ENCODE measurements at places on chromosomes 7 and 10.
A peak's percentile ranks its signal among the peaks of the same experiment; 100 is the strongest.

- DNase-seq = no peak
Measured at GRCh38 chr7:754531-755412, 27.7 kb upstream of the PRKAR1B start.

GRCh38 chr7:18354108-18355085 lies 141.2 kb upstream of the HDAC9 start:
- DNase-seq = no peak

DNA sequence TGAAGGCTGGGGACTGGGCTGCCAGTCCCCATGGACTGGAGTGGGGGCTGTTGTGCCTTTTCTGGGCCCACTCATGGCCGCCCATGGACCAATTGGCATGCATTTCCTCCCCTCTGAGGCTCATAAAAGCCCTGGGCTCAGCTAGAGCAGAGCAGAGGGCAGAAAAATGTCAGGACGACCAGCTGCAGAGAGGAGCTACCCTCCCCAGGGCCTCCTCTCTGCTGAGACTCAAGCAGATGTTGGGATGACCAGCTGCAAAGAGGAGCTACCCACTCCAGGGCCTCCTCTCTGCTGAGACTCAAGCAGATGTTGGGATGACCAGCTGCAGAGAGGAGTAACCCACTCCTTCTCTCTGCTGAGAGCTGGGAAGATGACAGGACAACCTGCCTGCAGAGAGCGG lies 20.3 kb upstream of the NUB1 start:
- DNase-seq = no peak

DNA sequence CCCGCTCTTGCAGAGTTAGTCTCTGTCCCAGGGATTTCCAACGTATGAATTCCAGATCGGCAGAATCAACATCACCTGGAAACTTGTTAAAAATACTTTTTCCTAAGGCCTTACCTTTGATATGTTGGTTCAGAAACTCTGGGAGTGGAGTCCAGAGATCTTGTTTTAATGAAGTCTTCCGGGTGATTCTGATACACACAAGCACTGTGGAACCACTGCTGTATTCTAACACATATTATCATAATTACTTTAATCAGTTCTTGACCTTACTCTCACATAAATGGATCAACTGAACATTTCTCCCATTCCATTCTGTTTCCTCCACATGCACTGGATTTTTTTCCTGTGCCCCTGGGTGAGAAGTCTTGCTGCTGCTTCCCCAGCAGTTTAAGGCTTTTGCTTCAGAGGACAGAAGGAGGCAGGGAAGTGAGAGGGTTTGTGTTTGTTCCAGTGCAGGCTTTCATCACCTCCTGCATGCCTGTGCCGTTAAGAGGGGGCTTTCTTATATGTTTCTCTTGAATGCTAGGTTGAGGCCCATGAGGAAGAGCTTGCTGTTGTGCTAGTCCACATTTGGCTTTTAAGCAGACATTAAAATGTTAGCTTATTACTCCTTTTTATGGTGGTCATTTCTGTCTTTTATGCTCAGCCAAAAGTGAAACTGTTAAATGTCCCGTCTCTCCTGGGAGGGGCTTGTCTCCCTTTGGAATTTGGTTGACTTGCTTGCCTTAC lies 32.4 kb downstream of the CCSER2 start:
- no peak for DNase-seq

DNA sequence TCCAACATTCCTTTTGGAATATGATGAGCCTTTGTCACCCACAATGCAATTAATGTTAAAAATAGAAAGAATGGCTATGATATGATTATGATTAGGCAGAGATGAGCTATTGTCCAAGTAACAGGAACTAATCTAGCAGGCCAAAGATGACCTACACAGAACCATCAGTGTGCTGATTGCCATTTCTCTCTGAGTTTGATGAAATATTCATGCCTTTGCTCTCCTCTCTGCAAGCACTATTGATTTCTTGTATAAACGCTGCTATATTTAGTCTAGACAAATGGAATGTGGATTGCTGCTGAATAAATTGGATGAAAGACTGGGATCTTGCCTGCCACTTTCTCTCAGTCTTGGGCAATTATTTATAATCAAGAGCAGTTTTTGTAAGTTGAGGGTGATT lies 85.4 kb downstream of the HDAC9 start:
- no peak for DNase-seq

- DNase-seq = peak; percentile 47
Measured at GRCh38 chr7:31443457-31443856, 70.4 kb upstream of the ITPRID1 start.

DNA sequence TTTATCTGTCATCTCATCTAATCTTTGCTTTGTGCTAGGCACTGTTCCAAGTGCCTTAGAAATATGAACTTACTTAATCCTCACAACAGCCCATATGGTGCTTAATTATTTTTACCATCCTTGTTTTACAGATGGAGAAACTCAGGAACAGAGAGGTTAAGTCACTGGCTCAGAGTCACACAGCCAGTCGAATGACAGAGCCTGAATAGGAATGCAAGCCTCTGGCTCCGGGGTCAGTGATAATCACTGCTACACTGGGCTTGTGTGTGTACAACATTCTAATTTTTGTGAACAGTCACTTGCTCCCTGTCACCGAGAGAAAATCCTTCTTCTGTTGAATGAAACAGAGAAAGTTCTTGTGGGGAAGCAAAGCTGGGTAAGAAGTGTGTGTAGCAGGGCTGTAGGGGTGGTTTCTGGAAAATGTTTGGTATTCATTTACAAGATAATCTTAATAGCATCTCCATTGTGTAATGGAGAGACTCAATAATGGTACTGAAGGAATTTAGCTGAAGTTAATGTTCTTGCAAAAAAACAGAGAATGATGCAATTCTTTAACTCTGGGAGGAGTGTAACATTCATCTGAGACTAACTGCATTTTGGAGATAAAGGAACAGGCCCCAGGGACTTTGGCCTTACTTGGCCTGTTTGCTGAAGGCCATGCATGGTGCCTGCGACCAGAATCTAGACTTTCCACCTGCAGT lies 290.6 kb downstream of the FRMD4A start:
- no peak for DNase-seq

DNA sequence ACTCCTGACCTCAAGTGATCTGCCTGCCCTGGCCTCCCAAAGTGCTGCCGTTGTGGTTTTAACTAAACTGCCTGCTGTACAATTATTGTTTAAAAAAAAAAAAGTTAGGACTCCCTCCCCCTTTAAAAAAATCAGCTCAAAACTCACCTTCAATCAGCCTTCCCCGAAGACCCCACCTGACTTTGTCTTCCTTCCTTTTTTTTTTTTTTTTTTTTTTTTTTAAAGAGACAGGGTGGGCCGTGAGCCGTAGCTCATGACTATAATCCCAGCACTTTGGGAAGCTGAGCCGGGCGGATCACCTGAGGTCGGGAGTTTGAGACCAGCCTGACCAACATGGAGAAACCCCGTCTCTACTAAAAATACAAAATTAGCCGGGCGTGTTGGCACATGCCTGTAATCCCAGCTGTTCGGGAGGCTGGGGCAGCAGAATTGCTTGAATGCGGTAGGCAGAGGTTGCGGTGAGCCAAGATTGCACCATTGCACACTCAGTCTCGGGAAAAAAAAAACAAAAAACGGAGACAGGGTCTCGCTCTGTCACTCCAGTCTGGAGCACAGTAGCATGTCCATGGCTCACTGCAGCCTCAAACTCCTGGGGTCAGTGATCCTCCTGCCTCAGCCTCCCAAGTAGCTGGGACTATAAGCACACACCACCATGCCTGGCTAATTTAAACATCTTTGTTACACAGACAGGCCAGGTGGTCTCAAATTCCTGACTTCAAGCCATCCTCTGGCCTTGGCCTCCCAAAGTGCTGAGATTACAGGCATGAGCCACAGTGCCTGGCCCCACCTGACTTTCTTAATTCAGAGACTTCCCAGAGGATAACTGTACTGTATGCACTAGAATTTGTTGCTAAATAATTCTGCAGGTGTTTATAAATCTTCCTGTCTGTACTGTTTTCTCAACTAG lies 3.2 kb downstream of the FIS1 start:
- no peak for DNase-seq

- DNase-seq = no peak
Measured at GRCh38 chr7:40300146-40300670, 165.4 kb downstream of the SUGCT start.

- no peak for DNase-seq
Measured at GRCh38 chr7:27171325-27171636, 2.8 kb downstream of the HOXA10 start.

DNA sequence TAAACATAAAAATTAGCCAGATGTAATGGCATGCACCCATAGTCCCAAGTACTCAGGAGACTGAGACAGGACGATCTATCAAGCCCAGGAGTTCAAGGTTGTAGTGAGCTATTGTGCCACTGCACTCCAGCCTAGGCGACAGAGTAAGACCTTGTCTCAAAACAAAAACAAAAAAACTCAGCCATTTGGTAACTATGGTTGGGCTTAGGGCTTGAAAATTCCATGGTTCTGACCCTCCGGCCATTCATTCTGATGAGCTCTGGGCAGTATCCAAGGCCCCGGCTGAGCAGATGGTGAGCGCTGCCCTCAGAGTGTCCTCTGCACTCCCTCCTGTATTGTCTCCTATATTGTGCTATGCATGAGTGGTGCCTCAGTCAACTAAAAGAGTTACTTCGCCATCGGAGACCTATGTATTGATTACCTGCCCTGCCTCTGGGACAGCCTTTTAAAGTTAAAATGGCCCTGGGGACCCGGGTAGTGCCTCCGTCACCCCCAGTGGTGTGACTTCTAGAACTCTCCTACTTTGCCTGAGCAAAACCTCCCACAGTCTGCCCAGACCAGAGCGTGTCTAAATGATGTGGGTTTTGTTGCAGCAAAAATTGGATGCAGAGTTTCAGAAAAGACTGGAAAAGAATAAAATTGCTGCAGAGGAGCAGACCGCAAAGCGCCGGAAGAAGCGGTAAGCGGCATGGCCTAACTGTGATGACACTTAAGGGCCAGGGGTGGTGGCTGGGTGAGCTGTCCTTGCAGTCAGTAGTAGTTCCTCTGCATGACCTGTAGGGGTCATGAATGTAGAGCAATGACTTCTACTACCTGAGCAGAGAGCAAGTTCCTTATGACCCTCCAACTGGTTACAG lies 8.1 kb downstream of the PRKRIP1 start:
- no peak for DNase-seq

GRCh38 chr7:531777-532176 lies 12.1 kb upstream of the PDGFA start:
- no peak for DNase-seq

GRCh38 chr10:3886641-3887251 lies 101.7 kb upstream of the KLF6 start:
- DNase-seq = no peak

DNA sequence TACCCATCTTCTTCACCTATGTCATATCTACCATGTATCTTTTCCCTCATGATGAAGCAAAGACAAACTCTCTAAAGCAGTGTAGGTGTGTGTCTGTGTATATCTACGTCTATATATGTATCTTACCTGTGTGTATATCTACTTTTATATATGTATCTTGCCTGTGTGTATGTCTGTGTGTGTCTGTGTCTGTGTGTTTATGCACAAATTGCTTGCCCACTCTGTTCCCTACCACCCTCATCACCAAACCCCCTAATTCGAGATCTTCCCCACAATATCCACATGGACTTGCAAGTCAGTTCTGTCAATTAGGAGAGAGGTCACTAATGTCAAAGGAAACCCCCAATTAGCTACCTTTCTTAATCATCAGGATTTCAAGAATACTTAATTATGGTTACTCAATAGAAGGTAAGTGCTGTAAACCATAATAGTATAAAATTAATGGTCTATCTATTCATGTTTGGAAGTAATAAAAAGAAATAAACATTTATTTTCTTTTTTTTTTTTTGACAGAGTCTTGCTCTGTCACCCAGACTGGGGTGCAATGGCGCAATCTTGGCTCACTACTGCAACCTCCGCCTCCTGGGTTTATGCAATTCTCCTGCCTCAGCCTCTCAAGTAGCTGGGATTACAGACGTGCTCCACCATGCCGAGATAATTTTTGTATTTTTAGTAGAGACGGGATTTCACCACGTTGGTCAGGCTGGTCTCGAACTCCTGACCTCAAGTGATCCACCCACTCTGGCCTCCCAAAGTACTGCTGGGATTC lies 43.6 kb downstream of the ANKRD61 start:
- DNase-seq = no peak

DNA sequence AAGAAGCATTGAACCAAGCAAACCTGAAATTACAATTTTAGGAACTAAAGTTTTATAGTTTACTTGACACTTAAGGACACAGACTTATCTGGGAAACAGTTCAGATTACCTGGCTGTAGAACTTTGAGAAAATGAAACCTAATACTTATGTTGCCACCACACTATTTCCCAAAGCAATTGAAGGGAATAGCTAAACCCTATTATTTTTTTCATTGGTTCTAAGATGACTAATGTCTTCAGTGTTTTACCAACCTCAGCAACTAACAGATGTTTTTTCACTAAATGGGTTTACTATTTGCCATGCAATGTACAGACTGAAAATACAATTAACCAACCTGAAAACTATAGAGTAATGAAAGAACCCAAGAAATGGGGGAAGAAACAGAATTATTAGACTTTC lies 689.6 kb downstream of the SORCS1 start:
- DNase-seq = no peak

DNA sequence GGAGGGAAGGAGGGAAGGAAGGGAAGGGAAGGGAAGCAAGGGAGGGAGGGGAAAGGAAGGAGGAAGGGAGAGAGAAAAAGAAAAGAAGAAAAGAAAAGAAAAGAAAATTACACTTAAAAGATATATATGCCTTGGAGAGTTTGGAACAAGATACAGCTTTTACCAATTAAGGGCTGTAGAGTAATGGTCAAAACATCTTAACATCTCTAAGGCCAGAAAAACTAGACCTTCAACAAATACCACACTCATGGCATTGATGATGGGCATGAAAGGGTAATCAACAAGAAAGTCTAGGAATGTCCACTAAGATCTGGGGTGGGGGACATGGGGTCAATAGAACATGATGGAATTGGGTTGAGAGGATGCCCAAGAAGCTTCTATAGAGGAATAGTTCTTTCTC lies 74.5 kb downstream of the CREB3L2 start:
- no peak for DNase-seq

Data from NCI-H2081 treated with DMSO at 0.1 percent for 48 hours (cell line).